ENCODE measurements at places on chromosomes 1 and 21. TPM values are rescaled to one million over a fixed set of nuclear protein-coding genes. Genes with fewer than 3 reads are reported as not detected.

- no peaks in the 10 kb centered on the region for H3K27me3 ChIP-seq
- H3K4me1 ChIP-seq: no peaks in the 10 kb centered on the region
- H3K36me3 ChIP-seq: no peaks in the 10 kb centered on the region
- no peak overlapping the region for H3K27ac ChIP-seq
- DNase-seq: no peak
Measured at GRCh38 chr1:5455056-5455455, 537.2 kb downstream of the NPHP4 start.

- H3K4me1 ChIP-seq: peaks cover 22% of the 10 kb centered on the region
- no peak overlapping the region for H3K27ac ChIP-seq
- no peaks in the 10 kb centered on the region for H3K36me3 ChIP-seq
- peaks cover 28% of the 10 kb centered on the region for H3K27me3 ChIP-seq
- DNase-seq: peak; percentile 43
Measured at GRCh38 chr1:183804387-183804786, 533 bp upstream of the RGL1 start.

GRCh38 chr1:218164111-218164929 is 120.8 kb upstream of the RRP15 start:
- H3K27me3 ChIP-seq: peaks cover 39% of the 10 kb centered on the region
- H3K36me3 ChIP-seq: no peaks in the 10 kb centered on the region
- peak overlapping the region; percentile 78 for H3K4me3 ChIP-seq
- H3K27ac ChIP-seq: no peak overlapping the region
- DNase-seq: peak; percentile 92
- H3K4me1 ChIP-seq: peaks cover 30% of the 10 kb centered on the region

GRCh38 chr1:202078241-202078640 is 44.5 kb upstream of the GPR37L1 start:
- no peaks in the 10 kb centered on the region for H3K4me1 ChIP-seq
- no peaks in the 10 kb centered on the region for H3K36me3 ChIP-seq
- H3K4me3 ChIP-seq: no peak overlapping the region
- no peak overlapping the region for H3K27ac ChIP-seq
- DNase-seq: no peak

DNA sequence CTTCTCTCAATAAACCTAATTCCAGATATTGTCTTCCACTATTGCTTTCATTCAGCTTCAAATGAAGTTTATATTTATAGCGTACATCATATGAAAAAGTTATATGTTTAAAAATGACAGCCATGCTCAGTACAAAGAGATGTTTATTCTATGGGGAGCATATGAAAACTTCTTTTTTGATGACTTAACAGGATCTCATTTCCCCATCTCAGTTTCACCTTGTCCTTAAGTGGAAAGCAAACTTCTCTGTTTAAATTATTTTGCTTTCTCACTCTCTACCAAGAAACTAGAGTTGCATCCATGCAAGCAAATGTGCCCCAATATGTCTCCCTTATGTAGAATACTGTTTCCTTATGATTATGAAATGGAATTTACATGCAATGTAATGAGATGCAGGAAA is 799.5 kb upstream of the RGS18 start:
- H3K27ac ChIP-seq: no peak overlapping the region
- no peak overlapping the region for H3K4me3 ChIP-seq
- H3K36me3 ChIP-seq: no peaks in the 10 kb centered on the region
- DNase-seq: no peak
- no peaks in the 10 kb centered on the region for H3K27me3 ChIP-seq

GRCh38 chr1:63352736-63353135 is 14.7 kb upstream of the ALG6 start:
- H3K4me3 ChIP-seq: no peak overlapping the region
- 0 out of 2 replicates have a peak, but pooled peaks cover 3% of the 10 kb centered on the region for H3K36me3 ChIP-seq
- H3K27me3 ChIP-seq: no peaks in the 10 kb centered on the region
- no peak for DNase-seq
- no peaks in the 10 kb centered on the region for H3K4me1 ChIP-seq

DNA sequence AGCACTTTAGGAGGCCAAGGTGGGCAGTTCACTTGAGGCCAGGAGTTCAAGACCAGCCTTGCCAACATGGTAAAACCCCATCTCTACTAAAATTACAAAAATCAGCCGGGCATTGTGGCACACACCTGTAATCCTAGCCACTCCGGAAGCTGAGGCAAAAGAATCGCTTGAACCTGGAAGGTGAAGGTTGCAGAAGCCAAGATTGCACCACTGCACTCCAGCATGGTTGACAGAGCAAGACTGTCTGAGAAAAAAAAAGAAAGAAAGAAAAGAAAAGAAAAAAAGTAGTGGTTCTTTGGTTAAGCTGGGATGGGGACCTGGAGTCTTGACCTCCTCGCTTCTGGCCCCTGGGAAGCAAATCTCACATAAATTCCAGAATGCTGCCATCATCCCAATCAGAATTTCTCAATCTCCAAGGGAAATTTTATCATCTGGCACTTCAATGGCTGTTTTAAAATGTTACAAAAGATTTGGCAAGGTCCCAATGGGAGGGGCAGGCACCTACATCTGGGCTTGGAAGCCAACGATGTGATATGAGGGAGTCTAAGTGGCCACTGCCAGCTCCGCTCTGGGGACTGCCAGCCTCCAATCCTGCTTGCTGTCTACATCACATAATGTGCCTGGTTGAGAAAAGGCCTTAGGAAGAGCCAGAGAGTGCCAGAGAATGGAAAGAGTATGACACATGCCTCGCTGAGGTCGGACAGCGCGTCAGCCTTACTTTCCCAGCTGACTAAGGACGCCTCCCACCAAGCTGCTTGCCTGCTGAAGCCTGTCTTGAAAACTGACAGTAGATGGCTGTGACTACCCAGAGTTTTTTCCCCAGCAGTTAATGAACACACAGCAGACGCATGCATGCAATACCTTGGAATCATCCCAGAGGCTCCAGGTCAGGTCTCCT is 42.1 kb upstream of the SRP9 start:
- no peaks in the 10 kb centered on the region for H3K36me3 ChIP-seq
- DNase-seq: no peak
- no peak overlapping the region for H3K27ac ChIP-seq
- no peak overlapping the region for H3K4me3 ChIP-seq
- peaks cover 16% of the 10 kb centered on the region for H3K27me3 ChIP-seq
- H3K4me1 ChIP-seq: no peaks in the 10 kb centered on the region

DNA sequence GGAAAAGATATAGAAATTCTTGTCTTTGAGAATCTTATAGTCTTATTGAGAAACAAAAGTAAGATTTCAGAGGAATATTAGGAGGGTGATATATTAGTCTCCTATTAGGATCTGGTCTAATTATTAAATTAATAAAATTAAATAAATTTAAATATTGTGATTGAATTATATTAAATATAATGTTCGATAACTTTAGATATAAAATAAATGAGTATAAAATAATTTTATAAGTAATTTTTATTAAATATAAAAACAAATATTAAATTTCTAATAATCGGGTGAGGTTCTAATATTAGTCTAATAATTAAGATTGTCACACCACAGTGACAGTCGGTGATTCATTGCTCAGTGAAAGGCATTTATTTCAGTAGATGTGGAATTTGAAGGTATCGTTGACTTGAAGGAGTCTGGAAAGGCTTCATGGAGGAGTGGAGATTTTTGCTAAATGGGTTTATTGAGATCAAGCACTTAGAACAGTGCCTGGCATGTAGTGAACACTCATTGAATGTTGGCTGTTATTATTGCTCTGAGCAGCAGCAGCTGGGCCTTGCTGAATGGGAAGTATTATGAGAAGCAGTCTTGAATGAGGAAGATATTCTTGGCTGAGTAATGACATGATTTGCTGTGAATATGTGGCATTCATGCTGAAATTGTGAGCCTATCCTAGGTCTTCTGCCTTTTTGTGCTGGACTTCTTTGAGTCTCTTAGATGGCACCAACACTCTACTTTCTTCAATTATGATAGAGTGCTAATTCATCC is 74.6 kb downstream of the USP25 start:
- peaks cover 19% of the 10 kb centered on the region for H3K4me1 ChIP-seq
- no peak for DNase-seq
- no peaks in the 10 kb centered on the region for H3K27me3 ChIP-seq
- H3K36me3 ChIP-seq: no peaks in the 10 kb centered on the region

DNA sequence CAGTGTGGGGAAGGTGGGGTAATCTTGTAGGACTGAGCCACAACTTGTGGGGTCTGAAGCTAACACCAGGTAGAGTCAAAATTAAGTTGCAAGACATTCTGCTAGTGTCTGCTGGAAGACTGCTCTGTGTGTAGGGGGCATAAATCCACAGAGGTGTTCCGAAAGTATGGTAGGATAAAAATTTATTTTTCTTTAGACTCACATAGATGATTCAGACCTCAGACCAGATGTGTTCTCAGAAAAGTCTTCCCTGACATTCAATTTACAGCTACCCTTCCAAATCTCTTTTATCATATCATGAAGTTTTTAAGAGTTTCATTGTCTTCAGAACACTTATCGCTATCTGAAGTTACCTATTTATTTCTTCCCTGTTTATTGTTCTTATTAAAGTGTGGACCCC is 21.3 kb downstream of the DUSP10 start:
- no peak overlapping the region for H3K4me3 ChIP-seq
- H3K4me1 ChIP-seq: peaks cover 32% of the 10 kb centered on the region
- DNase-seq: no peak
- H3K36me3 ChIP-seq: peaks cover 10% of the 10 kb centered on the region
- no peak overlapping the region for H3K27ac ChIP-seq

- peaks cover 21% of the 10 kb centered on the region for H3K4me1 ChIP-seq
- no peaks in the 10 kb centered on the region for H3K27me3 ChIP-seq
- H3K27ac ChIP-seq: no peak overlapping the region
- DNase-seq: peak; percentile 44
- H3K36me3 ChIP-seq: no peaks in the 10 kb centered on the region
Measured at GRCh38 chr1:185850366-185850765, 116.2 kb downstream of the HMCN1 start.

- no peaks in the 10 kb centered on the region for H3K36me3 ChIP-seq
- no peak overlapping the region for H3K27ac ChIP-seq
- peak; percentile 25 for DNase-seq
- peaks cover 10% of the 10 kb centered on the region for H3K4me1 ChIP-seq
- no peaks in the 10 kb centered on the region for H3K27me3 ChIP-seq
- H3K4me3 ChIP-seq: no peak overlapping the region
Measured at GRCh38 chr1:97743129-97743528, 177.7 kb downstream of the DPYD start.

LHX8 gene
- 0.27 TPM for total RNA-seq

NLRP3 gene
- total RNA-seq: not detected

FCGR3B gene
- total RNA-seq: not detected

AIM2 gene
- total RNA-seq: 2.1 TPM

LAMB3 gene
- total RNA-seq: 0.93 TPM

LCK gene
- 86.6 TPM for total RNA-seq

SLC16A4 gene
- 0.94 TPM for total RNA-seq

A3GALT2 gene
- not detected for total RNA-seq

WNT9A gene
- total RNA-seq: 2.0 TPM

KIAA0040 gene
- total RNA-seq: 11.9 TPM
